ENCODE measurements at places on chromosomes 7 and 10.

DNA sequence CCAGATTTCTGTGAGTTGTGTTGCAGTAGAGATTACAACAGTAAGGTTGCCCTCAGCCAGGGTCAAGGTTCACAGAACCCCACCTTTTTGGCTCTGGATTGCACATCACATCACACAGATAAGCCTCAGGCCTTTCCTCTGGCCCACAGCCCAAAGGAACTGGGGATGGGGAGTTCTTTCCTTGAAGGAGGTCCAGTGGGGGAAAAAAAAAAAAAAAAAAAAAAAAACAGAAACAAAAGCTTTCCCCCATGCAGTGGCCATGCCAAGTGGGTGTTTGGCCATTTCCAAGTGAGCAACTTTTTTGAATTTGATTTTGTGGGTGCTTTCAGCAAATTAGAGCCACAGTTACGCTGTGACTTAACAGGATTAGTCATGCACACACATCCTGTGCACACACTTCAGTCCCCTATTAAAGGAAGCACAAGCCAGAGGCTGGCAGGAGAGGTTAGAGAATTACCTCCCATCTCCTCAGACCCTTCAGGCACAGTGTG lies 79.3 kb upstream of the NANOS1 start:
- DNase-seq = peak; percentile 22

DNA sequence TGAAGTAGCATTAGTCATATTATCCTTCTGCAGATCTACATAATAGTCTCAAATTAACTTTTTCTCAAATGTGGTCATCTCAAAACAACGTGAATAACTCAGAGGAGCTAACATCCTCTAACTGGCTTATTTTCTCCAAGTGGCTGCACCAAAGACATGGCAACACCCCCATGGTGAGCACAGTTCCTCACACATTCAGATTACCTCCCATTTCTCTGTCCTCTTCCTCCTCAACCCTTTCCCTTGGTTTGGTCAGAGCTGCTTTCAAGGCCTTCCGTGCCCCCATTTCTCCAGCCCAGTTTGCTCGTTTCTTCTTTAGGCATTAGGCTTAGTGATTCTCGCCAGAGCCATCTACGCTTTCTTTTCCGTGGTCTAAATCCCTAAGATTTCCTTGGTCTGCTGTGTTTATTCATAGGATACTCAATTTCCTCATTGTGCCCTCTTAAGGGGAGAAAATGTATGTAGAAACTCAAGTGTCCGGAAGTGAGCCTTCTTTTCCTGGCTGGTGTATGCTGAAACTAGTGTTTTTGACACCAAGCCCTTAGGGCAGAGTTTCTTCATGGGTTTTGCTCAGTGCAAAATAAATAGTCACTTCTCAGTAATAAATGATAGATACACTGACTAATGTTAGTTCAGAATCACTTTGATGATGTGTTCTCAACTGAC lies 2.6 kb downstream of the MET start:
- DNase-seq = no peak

- peak; percentile 85 for DNase-seq
Observed at GRCh38 chr7:157347217-157347904, 10.6 kb downstream of the DNAJB6 start.

DNA sequence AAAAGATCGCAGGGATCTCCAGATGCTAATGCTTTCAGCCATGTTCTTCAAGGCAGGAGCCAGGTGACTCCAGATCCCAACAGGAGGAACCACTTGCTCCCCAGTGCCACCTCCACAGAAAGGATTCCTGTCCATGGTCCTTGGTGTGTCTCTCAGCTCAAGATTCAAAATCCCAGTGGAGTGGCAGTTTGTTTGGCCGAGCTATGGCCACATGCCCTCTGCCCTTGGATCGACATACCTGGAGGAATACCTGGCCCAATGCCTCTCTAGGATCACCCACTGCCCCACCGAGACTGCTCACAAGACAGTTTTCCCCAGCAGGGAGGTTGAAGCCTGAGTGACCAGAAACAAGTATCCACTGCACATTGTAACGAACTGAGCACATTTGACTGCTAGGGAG lies 3.9 kb upstream of the GPRIN2 start:
- DNase-seq = no peak
